ENCODE measurements at places on chromosomes 2 and 18. TPM values are rescaled to one million over a fixed set of nuclear protein-coding genes. Genes with fewer than 3 reads are reported as not detected.

Gene WDR7
- 28.1 TPM for total RNA-seq

Gene OBSL1
- 38.8 TPM for total RNA-seq

Gene CDH19
- not detected for total RNA-seq

Gene DLX2
- not detected for total RNA-seq

Gene TTN
- total RNA-seq: 1.8 TPM

Gene SCYGR4
- not detected for total RNA-seq

Gene CNRIP1
- total RNA-seq: 45.3 TPM

Gene ZNF24
- total RNA-seq: 50.7 TPM

Gene EN1
- total RNA-seq: not detected

Gene PTPRN
- total RNA-seq: not detected

GRCh38 chr18:43542016-43542415 lies 264.7 kb upstream of the SYT4 start:
- DNase-seq: no peak

- no peak for DNase-seq
These were observed 692.1 kb upstream of the CELF4 start for GRCh38 chr18:38257661-38258060.

DNA sequence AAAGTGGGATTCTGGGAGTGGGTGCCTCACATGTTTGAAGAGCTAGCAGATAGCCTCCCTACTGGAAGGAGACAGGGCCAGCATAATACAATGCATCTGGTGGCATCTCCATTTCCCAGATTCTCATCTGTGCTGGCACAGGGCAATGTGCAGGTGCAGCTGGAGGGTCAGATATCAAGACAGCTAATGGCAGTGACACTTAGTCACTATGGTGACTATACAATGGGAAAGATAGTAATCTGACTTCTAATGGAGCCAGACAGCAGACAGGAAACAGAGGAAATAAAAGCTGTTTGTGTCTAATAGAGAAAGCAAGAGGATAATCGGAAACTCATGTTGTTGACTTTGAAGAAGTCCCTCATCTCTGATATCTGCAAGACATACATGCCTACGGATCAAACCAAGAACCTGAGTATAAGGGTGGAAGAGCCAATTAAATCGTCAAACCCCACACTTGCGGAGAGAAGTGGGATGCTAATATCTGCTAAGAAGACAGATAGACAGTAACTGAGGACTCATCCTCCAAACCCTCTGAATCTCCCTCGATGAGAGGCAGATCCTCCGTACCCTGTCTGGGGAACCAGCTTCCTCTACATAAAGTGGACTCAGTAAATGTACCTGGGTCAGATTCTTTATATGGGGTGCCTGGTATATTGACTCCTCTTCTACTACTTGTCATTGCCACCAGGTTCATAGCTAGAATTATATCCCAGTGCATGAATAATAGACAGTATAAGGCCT lies 692.7 kb downstream of the SOCS6 start:
- peak; percentile 79 for DNase-seq

DNA sequence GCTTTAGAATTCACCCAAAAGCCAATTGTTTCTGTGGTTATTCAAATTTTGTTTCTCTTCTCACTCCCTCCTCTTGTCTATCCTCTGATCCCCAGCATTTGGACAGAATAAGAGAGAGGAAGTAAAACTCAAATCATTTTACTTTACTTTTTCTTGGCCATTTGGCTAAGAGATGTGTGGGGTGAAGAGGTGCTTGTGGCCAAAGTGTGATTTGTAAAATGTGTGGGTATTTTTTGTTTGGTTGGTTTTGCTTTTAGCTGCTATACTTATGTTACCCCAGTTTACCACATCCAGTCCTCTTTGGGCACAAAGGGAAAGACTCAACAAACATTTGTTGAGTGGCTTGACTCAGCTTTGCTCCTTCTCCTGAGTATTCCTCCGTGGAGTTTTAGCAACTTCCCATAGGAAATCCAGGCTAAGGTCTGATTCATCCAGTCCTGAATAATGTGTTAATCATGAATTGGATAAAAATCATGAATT lies 109.1 kb upstream of the CYP1B1 start:
- peak; percentile 17 for DNase-seq

- peak; percentile 36 for DNase-seq
These were observed 46.1 kb upstream of the TBC1D8 start for GRCh38 chr2:101197215-101197745.

DNA sequence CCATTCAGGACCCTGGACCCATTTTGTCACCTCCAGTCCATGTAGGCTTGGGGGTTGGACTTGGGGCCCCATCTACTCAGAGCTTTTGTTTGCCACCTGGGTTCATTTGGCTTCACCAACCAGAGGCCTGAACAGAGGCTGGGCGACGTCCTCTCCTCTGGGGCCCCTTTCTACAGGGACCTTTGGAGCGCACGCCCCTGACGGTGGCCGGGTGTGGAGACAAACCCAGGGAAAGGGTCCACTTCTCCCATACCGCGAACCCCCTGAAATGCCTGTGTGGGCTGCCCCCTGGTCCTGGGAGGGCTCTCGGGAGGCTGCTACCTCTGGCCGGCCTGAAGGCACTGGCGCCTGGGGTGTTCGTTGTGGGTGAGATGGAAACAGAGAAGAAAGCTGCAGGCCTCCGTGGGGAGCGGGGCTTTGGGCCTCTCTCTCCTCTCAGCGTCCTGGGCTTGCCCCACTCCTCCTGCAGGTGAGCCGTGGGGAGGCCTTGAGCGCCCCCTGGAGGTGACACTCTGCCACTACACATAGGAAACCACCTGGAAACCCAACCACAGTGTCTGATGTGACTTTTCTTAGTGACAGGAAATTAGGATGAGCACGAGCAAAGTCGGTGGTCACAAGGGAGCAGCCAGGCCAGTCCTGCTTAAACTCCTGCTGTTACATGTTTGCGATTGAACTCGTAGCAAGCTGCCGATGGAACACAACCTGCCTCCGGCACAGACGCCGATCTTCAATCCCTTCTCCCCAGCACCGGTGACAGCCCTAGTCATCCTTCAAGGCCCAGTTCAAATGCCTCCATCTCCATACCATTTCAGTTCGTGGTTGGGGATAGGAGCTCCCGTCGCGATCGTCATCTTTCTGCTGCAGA lies 12.0 kb upstream of the NTSR2 start:
- peak; percentile 39 for DNase-seq

GRCh38 chr18:70029163-70029562 lies 81.5 kb upstream of the CD226 start:
- no peak for DNase-seq

DNA sequence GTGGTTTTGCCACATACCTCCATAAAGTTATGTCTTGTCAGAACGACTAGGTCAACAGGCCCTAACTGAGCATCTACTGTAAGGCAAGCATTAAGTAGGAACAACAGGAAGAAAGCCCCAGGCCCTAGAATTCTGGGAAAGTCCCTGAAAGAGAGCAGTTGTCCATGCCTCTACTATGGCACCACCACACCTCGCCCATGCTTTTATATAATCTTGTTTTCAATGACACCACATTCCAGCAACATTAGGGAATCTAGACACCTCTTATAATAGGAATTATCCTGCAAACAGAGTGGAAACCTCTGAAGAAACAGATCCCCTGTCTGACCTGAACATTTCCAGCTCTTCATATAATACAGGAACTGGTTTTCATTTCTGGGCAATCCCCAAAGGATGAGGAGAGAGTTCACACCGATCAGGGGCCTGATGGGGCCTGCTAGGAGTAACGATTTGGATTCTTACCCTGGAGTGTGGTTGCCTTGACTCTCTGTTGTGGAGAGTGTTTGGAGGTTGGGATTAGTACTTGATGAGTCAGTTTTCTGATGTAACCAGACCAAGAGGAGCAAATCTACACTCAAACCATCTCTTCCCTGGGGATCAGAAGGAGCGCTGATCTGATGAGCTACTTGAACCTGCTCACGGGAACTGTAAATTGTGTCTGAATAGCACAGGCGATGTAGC lies 31.9 kb upstream of the CEP68 start:
- DNase-seq: no peak

DNA sequence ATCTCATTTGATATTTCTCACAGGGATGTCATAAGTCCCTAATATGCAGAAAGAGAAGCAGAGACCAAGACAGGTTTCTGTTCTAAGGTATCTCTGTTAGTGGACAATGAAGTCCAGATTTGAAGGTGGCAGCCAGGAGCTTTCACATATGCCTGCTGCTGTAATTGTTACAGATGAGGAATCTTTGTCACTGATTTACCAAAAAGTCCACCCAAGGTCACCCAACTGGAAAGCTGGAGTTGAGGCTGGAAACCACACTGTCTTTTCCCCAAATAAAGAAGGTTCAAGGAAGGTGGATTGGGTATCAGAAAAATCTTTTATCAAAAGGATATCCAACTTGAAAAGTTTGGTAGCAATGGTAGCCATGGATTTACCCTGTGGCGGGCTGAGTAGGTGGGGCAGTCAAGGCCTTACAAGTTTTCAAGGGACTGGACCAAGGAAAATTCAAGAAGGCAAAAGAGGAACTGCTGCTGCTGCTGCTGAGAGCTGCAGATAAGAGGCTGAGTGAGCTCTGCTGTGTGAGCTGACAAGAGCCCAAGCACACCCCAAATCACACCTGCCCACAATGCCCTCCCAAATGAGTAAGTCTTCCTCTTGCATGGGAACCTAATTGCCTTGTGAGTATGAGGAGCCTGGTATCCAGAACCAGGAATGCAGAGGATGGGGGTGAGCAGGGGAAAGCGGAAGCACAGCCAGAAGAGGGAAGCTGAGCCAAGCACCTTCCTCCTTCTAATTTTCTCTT lies 241.2 kb downstream of the ANAPC1 start:
- DNase-seq: no peak

DNA sequence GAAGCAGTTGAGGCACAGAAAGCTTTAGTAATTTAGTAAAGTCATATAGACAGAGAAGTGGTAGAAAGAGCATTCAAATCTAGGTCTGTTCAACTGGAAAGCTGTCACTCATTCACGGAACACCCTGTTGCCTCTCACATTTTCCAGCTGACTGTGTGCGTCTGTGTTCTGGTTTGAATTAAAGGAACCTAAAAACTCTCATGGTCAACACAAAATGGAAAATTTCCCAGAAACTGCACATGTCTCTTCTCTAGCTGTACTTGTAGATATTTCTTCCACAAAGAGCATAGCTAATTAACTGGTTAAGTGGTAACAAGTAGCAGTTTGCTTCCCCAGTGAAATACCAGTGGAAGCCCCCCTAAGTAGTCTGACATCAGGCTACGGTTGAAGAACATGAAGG lies 390.8 kb downstream of the TGIF1 start:
- no peak for DNase-seq

- DNase-seq: no peak
These were observed 62.3 kb downstream of the PTPRM start for GRCh38 chr18:7629416-7629815.

GRCh38 chr18:3526421-3527354 lies 76.7 kb downstream of the TGIF1 start:
- DNase-seq: no peak

- no peak for DNase-seq
These were observed 117.7 kb downstream of the ZNF516 start for GRCh38 chr18:76377359-76377756.

GRCh38 chr2:11346023-11346482 lies 1.6 kb upstream of the ROCK2 start:
- DNase-seq: peak; percentile 21

DNA sequence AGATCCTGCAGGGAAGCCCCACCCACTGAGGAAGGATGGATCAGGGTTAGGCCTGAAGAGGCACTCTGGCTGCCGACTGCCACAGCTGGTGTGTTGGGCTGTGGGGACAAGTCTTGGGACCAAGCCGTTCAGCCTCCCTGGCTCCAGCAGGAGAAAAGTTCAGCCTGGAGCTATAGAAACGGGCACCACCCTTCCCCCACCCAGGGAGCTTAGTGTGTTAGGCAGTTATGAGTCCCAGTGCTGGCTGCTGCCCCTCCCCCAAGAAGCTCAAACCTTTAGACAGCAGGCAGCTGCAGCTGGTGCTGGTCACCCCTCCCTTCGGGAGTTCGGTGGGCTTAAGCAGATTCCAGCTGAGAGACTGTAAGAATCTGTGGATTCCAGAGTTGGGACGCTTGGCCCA lies 447.1 kb upstream of the HS6ST1 start:
- DNase-seq: no peak

DNA sequence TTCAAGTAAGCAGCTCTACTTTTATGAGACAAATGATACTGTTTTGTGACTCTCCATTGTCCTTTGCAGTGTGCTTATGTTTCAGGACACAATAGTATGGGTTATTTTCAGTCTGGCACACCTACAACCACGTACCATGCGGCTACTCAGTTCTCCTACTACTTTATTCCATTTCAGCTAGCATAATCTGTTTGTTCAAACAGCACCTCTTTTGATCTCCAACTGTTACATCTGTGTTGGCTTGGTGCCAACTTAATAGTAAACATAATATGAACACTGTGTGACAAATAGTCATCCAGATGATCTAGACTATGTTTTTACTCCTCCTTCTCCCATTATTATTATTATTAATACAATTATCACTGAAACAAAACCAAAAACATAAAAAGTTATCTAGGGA lies 40.5 kb downstream of the MYO3B start:
- peak; percentile 29 for DNase-seq

GRCh38 chr18:49111191-49111988 lies 160.6 kb upstream of the SMAD7 start:
- DNase-seq: no peak

DNA sequence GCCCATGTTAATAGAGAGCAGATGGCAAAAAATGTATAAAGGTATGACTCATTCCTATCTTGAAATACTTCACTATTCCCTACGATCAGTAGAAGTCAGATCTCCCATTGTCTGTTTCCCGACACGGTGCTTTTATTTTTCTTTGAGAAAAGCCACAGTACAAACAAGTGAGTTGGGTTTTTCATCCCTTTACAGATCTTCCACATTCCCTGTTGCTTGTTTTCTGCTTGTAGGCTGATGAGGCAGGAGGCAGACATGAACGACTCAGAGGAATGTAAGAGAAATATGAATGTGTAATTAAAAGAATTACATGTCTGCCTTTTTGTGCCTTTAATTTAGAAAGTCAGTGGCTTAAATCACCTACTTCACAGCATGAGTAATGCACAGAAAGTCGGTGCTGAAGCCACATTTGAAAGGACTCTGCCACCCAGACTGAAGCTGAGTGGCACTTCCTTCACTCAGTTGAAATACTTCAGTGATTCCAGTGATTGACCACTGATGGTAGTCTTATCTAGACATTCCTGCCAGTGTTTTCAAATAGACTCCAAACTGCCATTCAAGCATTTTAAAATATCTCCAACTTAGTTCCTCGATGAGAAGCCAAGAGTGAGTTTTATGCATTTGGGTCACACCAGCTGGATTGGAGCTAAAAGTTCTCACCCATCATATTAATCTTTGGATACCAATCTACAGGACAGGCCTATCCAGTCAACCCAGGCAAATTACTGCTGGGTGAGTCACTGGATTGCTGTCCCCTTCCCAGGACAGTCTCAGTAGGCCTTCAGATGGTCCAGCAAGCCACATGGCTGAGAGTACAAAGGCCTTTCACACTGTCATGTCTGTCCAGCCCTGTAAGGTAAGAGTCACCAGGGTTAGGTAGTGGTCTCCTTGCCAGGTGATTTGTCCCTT lies 79.0 kb downstream of the COLEC12 start:
- peak; percentile 25 for DNase-seq

Data from dermis blood vessel endothelial cell (primary cell).